Ascending aorta (tissue), 2 donors: ENCODE measurements at places on chromosomes 7 and 10.
A peak's percentile ranks its signal among the peaks of the same experiment; 100 is the strongest.

GRCh38 chr7:36874041-36874440 lies 149.7 kb upstream of the AOAH start:
- no peak for DNase-seq

DNA sequence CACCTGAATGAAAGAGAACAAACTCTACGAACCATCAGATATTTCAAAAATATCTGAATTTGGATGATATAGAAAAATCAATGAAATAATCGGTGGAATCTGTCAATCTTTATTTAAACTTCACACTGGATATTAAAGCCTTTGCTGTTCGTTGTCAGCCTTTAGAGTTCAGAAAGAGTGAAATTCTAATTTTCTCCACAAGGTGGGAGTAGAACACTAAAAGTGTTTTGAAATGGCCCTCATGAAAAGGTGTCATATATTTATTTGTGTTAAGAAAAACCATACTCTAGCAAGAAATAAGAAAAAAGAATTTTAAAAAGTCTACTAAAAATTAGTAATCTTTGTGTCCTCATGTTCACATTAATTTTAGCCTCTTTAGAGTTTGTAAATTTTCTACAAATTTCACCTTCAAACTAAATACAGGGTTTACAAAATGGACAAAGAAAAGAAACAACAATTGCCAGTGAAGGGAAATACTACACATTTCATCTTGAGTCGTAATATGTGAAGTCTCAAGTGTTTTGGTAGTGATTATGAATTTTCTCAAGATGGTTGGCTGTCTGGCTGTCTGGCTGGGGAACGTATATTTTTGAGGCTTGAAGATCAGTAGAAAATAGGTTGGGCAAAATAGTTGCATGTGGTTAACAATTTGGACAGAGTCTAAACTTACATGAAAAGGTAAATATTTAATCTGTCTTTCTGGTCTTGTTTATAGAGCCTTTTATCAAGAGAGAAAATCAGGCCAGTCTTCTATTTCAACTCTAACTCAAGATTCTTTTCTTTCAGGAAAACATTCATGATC lies 43.7 kb downstream of the DNAJB9 start:
- DNase-seq = no peak

GRCh38 chr7:111029574-111030251 lies 61.2 kb upstream of the LRRN3 start:
- no peak for DNase-seq

GRCh38 chr10:47206449-47207280 lies 93.3 kb upstream of the GDF10 start:
- no peak for DNase-seq

DNA sequence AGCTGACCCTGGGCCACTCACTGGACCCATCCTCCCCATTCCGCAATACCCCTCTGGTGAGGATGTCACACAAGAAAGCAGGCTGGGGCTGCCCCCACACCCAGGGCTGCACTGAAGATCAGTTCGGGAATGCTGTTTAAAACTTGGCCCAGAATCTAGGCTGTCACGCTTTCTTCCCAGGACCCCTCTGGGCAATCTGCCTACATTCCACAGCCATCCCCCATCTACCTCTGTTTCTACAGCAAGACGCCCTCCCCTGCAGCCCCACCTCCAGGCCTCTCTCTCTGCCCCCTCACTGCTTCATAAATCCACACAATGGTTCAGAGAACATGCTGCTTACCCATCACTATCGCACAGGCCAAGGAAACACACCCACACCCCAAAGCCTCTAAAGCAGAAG lies 36.1 kb downstream of the XPNPEP1 start:
- DNase-seq = no peak

DNA sequence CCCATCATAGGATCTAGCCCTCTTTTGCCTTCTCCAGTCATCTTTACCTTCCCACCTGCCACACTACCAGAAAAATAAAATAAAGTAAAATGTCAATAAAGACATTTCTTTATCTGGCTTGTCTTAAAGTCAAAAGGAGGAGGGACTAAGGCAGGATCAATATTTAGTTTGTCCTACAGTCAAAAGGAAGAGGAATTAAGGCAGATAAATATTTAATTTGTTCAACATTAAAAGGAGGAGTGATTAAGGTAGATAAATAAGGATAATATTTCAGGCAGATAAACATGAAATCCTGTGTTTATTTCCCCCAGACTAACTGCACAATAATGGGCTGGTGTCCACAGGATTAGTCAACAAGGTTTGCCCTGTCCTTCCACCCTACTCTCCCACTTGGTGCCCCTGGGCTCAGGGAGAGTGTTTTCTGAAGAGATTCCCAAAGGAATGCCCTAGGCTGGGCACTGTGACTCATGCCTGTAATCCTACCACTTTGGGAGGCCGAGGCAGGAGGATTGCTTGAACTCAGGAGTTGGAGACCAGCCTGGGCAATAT lies 18.3 kb upstream of the MSMB start:
- DNase-seq = no peak

- no peak for DNase-seq
Observed at GRCh38 chr7:44394636-44395035, 69.2 kb upstream of the CAMK2B start.

DNA sequence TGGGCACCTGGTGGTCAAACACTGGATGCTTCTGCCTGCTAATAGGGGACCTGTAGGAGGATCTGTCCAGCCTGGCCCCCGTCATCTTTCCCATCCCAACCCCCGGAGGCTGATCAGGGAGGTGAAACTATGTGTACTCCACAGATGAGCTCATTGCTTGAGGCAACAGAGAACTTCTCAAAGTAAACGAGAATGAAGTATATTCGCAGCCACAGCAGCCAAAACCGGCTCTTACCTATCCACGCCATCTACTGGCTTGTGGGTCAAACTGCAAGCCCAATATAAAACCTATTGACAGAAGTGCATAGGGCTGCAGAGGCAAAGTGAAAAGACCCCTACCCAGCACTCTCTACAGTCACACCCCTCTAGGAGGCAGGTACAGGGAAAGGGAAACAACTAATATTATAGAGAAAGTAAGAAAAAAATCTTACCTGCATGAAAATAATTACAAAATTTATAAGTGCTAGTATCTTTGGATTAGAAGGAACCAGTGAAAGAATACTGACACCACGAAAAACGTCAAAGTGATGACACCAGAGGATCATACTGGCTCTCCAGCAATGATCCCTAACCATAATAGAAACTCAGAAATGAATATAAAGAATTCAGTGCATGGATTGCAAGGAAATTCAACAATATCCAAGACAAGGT lies 973.5 kb downstream of the ANKRD7 start:
- DNase-seq = no peak

DNA sequence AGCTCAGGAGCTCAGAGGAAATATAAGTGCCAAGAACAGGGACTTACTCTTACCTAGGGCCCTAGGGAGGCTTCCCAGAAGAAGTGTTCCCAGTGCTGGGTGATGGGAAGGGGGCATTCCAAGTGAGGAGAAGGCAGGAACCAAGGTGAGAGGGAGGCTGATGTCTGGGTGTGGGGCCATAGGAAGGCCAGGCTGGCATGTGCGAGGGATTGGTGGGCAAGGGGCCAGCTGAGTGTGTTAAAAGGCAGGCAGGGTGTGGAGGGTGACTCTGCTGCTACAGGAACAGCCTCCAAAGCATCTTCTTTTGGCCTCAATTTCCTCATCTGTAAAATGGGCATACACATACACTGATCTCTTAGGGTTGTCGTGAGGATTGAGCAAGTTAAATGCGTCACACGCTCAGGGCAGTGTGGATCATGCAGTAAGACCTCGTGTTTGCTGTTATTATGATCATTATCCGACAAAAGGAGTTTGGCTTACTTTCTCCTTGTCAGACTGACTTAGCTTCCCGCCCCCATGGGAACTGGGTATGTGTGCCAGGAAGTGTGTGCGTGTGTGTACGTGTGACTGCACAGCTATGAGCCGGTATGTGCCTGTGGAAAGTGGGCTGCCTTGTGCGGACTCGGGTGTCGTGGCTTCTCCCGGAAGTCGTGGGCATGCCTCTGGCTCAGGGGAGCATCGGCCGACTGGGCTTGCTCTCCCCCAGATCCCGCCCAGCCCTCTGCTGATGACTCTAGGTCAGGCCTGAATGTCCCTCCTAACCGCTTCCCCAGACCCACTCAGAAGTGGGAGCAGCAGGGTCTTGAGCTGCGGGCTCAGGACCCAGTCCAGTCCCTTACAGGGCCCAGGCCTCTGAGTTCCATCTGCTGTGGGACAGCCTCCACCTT lies 59.6 kb downstream of the NEURL1 start:
- no peak for DNase-seq

DNA sequence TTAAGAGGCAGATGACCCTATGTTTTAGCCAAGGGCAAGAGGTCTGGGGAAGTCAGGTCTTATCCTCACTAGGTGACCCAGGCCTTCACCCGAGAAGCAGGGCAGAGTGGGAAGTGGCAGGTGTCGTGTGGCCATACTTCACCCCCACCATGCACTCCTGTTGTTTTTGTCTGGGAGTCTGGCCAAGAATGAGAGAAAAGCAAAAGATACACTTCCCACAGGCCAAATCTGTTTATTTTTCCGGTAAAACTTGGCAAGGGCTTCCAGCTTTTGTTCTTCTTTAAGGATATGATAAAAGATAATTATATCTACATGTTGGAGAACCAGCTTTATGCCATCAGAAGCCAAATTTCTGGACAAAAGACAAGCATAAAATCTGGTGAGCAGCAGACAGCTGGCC lies 137.4 kb upstream of the CDC14C start:
- no peak for DNase-seq

- no peak for DNase-seq
Observed at GRCh38 chr10:100969187-100970075, at the start of gene SEMA4G. TSS of gene SEMA4G (plus strand) at chr10:100969504. CDS start at chr10:100972913, 3,409 bp downstream.

GRCh38 chr10:69317626-69318105 lies 39.4 kb downstream of the HK1 start:
- no peak for DNase-seq

- no peak for DNase-seq
Observed at GRCh38 chr10:130440971-130441370, 304.8 kb downstream of the GLRX3 start.

- no peak for DNase-seq
Observed at GRCh38 chr7:561631-562373, 42.2 kb upstream of the PDGFA start.

GRCh38 chr10:119315128-119316001 lies 108.0 kb downstream of the GRK5 start:
- peak; percentile 75 for DNase-seq

- no peak for DNase-seq
Observed at GRCh38 chr7:112529521-112529920, 48.7 kb downstream of the LSMEM1 start.

- DNase-seq = no peak
Observed at GRCh38 chr7:55588379-55588699, 16.0 kb upstream of the VOPP1 start.

DNA sequence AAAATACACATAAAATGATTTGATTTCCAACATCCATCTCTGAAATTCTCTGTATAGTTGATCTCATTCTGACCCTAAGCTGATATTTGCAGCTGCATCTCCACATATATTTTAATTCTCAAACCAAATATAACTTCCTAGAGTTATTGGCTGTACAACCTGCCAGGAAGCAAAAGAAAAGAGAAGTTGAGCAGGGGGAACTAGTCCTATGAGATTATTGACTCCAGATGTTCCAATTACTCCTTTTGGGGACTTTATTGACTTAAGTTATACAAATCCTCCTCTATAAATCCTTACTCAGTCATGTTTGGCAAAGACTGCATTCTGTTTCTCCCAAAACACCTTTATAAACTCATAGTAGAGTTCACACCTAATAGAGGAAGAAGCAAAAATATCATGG lies 599.4 kb upstream of the ANKRD30A start:
- no peak for DNase-seq
